ENCODE measurements at places on chromosomes 16 and 17.

DNA sequence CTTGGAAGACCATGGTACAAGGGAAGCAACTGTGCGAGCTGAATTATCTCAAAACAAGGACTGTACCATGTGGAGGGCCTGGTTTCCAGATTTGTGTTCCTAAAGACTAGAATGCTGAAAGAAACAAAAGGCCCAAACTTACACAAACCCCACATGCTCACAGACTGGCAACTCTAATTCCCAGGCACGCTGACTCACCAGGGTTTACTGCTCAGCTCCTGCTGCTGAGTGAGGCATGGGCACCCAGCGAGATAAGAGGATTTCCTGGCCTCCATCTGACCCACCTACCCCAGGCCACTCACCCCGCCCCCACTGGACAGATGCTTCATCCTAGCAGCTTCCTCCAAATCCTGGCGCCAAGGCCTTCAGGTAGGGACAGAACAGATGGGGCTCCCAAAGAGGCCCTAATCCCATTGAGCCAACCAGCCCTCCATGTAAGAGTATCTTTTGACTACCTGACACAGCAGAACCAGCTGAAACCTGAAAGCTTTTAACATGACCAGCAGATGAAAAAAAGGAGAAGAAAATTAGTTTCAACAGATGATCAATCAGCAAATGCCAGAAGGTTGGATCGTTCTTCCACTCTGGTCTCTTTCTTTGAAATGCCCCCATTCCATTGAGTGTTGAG lies 33.9 kb downstream of the DCUN1D3 start:
- no peak for DNase-seq

GRCh38 chr16:65125871-65126270 lies 4.0 kb upstream of the CDH11 start:
- no peak for DNase-seq

GRCh38 chr17:10758062-10758461 lies 28.2 kb upstream of the TMEM220 start:
- no peak for DNase-seq

GRCh38 chr17:17377071-17377967 lies 74.1 kb downstream of the NT5M start:
- DNase-seq, result no peak

GRCh38 chr17:63480826-63481487 lies 4.1 kb downstream of the ACE start:
- no peak for DNase-seq

GRCh38 chr16:81522108-81522701 lies 77.6 kb downstream of the CMIP start:
- peak; percentile 90 for DNase-seq

GRCh38 chr16:78297066-78297666 lies 197.7 kb downstream of the WWOX start:
- no peak for DNase-seq

DNA sequence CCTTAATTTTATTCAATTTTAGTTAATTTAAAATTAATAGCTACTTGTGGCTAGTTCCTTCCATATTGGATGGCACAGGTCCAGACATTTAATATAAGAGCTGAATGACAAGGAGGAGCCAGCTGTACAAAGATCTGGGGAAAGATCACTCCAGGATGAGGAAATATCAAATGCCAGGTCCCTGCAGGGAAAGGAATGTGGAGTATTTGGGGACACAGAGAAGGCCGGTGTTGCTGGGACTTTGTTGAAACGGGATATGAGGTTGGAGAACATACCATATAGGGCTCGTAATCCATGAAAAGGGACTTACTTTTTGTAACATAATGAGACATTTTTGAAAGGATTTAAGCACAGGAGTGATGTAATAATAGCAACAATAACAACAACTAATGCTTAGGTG lies 426.8 kb downstream of the HS3ST4 start:
- DNase-seq, result no peak

DNA sequence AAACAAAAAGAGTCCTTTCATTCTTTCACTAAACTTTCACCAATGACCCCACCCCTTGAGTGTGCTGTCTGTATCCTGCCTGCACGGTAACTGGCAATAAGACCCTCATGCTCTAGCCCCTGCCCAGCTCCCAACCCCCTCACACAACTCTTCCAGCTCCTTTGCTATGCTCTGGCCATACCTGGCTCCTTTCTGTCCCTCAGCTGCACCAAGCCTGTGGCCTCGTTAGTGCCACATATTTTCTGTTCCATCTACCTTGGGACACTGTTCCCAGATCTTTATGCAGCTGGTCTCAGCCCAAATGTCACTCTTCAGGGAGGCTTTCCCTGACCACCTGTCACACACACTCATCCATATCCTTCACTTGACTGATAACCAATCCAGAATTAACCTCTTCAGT lies 47.3 kb downstream of the C16orf82 start:
- no peak for DNase-seq

DNA sequence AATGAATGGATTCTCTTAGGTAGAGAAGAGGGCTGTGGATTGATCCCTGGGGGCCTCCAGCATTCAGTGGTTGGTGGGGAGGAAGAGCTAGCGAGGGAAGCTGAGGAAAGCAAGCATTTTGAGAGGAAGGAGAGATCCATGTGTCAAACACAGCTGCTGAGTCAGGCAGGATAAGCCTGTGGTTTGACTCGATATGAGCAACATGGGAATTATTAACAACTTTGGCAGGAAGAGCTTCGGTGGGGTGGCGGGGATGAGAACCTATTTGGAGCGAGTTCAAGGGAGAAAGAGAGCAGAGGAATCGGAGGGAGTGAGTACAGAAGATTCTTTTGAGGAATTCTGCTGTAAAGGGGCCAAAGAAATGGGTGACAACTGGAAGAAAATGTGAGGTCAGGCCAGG lies 59.5 kb upstream of the CDC42EP4 start:
- DNase-seq, result no peak

DNA sequence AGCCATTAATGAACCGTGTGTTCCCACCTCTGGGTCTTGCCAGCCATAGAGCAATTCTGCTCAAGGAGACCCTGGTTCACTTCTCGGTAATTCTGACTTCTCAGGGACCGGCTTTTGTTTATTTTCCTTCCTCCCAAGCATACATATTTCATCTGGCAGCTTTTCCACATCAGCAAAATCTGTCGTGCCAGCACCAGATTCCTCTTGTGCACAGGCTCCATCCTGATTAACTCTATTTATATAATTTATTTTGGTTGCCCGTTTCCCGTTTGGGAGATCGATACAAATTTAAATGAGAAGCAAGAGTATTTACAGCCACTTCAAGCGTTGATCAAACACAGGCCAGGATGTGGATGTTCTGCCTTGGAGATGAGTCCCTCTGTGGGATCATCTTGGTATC lies 161.9 kb upstream of the XYLT1 start:
- no peak for DNase-seq

GRCh38 chr16:84058211-84058610 lies 15.6 kb upstream of the SLC38A8 start:
- DNase-seq, result no peak

- no peak for DNase-seq
These were observed 29.5 kb upstream of the RPH3AL start for GRCh38 chr17:381941-382643.

DNA sequence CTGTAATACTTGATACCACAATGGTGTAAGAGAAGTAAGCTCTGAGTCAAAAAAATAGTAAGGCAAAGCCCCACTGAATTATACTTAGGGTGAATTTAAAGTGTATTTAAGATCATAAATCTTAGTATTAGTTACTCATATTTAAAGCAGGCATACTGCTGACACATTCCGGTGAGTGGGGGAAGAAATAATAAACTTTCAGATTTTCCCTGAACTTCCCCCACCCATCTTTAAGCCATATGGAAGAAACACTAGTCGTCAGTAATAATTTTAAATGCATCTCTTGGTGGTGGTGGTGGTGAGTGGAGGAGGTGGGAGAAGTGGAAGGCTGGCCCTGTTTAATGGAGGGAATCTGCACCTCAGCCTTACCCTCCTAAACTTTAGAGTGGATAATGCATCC lies 20.5 kb downstream of the MPHOSPH6 start:
- DNase-seq, result no peak

GRCh38 chr17:40796846-40797245 lies 2.9 kb downstream of the KRT28 start:
- DNase-seq, result no peak

DNA sequence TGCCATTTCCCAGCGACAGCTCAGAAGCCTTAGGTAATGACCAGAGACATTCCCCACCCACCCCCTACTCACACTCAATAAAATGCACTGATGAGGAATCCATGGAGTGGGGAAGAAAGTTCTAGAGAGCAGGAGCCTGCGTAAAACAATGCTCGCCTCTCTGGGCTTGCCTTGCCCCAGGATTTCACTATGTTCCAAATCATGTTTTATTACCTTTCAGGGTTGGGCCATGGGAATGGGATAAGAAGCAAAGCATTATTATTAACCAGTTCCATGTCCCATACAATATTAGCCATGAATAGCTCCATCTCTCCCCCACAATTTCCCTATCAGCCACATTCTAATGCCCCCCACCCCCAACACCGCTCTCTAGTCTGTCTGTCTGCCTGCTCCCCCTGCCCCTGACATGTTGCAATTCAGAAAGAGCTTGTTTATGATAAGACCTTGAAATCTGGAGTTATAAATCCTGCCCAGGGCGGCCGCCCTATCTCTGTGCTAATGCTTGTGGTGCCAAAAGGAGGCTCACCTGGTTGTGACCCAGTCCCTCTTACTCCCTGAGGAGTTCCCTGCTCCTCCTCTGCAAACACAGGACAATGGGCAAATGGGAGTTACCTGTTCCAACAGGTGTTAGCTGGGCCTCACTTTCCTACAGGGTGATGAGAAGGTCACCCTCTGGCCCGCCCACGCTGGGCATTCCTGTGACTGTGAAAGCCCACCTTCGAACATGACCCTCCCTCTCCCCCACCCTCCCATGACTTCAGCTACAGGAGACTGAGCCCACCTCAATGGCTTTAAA lies 28.0 kb upstream of the DDX52 start:
- DNase-seq, result no peak

DNA sequence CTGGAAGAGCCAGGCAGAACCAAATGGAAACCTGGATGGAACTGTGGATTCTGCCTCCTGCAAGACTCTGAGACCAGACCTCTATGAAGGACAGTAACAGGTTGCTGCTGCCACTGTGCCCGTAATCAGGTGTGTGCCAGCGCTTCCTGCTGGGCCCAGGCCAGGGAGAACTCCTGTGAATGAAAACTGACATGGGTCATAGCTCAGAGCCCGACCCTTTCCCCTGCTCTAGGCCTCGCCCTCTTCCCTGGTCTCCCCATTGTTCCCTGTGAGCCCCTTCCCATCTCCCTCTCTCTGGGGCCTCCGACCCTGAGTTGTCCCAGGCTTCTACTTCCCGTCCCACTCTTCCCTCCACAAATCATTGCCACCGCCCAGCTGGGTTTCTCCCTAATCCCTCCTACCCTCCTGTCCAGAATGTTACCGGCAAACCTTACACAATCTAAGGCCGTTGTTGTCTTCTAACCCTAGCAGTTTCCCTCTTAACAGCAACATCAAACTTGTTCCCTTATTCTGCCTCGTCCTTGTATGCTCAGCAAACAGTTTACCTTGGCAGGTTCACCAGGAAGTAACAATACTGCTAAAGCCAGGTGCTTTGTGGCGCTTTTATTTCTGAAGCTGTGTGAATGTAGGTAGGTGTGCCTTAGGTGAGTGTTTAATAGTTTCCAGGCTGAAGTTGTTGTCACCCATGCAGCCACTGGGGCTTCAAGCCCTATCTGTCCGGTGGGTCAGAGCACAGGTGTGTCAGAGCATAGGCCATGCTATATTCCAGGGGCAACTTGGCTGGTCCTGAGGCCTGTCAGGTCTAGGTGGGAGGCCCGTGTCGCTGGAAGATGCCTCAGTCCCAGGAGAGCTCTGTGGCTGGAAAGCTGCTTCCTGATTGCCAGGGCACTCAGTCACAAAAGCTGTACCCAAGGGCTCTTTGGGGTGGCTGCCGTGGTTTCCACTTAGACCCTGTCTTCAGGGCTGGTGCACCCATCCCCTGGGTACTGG lies 32.0 kb downstream of the SMPD3 start:
- DNase-seq, result no peak

DNA sequence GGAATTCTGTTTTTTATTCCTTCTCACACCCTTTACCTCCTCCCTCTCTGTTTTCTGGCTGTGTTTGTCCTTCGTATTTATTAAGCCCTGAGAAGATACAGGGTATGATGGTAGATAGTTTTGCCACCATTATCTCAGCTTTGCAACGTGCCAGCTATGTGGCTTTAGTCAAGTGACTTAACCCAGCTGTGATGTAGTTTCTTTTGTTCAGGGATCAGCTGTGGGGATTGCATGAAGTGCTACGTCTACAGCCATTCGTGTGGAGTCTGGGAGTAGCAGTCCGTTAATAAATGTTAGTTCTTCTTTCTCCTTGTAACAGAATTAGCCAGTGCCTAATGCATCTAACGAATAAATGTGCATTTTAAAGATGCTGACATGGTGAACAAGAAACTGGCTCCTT lies 128.4 kb downstream of the HAPSTR1 start:
- DNase-seq, result no peak

GRCh38 chr17:79944821-79945391 lies 90.8 kb downstream of the TBC1D16 start:
- DNase-seq, result no peak

GRCh38 chr16:85626191-85626981 lies 13.3 kb downstream of the GSE1 start:
- DNase-seq, result no peak

DNA sequence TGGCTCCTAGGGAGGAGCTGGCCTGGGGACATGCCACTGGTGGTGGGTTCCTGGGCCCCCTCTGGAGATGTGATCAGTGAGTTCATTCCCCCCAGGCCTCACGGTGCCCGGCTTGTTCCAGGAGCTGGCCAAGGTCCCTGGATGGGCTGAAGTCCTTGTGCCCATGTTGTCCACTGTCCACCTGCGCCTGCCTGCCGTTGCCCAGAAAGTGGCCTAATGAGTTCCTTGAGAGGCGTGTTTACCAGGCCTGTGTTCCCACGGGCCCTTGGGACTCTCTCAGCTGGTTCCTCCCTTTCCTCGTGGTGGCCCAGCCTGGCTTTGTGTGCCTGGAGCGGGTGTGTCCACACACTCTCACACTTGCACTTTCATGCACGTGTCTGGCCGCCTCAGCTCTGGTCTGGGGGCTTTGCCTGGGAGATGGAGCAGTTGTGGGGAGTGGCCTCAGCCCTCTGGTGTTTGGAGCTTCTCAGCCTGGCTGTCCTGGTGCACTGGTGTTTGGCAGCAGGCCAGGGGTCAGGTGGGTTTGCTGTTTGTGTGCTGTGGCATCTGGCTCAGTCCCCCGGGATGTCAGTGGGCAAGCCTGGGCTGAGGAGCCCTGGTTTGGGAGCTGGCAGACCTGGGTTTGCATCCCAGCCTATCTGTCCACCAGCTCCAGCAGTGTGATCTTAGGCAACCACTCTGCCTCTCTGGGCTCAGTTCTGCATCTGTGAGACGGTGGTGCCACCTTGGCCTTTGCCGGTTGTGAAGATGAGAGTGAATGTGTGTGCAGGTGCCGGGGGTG lies 18.0 kb downstream of the ADCY7 start:
- DNase-seq, result no peak

- DNase-seq, result no peak
These were observed 36.1 kb downstream of the MIS12 start for GRCh38 chr17:5522476-5522875.
